Sigmoid colon (tissue), 7 donors: ENCODE measurements at places on chromosomes 4 and X. TPM values are rescaled to one million over a fixed set of nuclear protein-coding genes. Genes with fewer than 3 reads are reported as not detected.
A peak's percentile ranks its signal among the peaks of the same experiment; 100 is the strongest.

The RNF212 gene
- 4.6 TPM for total RNA-seq

The ZFP92 gene
- total RNA-seq: 1.9 TPM

The NPY5R gene
- total RNA-seq: not detected

The FAM184B gene
- not detected for total RNA-seq

- no peaks in the 10 kb centered on the region for H3K27me3 ChIP-seq
- H3K27ac ChIP-seq: no peak overlapping the region
- no peaks in the 10 kb centered on the region for H3K36me3 ChIP-seq
- DNase-seq: no peak
Measured at GRCh38 chrX:45191820-45192409, 8.8 kb downstream of the DIPK2B start.

DNA sequence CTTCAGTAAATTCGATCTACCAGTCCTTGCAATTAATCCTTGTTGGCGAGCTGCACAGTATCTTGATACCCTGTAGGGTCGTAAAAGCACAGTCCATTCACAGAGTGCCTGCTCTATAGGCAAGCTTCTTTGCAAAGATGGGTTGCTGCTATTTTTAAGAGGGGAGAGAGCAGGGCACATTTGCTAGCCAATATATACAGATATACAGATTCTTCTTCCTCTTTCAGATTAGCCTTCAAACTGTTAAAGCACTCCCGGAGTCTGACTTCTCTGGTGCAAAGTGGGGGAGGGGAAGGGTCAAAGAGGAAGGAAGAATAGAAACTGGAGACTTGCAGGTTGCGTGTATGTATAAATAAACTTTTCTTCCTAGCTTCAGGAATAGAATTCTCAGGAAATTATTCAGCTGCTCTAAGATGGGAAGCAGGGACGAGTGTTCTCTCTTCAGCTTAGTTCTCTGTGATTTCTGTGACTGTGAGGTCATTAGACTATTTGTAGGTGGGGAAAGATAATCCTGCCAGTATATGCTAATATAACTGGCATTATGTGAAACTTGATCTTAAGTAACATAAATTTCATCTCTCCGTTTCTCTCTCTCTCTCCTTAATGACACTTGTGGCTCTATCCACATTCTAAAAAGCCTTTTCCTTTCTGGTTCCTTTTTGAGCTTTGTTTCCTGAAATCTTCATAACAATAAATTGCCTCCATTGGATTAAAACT, at the start of gene CYSLTR1:
TSS of gene CYSLTR1 (minus strand) at position 242 of the 717 bp plus-strand sequence. CDS start 53,865 bp downstream, outside the sequence.
- no peaks in the 10 kb centered on the region for H3K4me1 ChIP-seq
- H3K36me3 ChIP-seq: no peaks in the 10 kb centered on the region
- no peak within 1 kb of the TSS for H3K4me3 ChIP-seq
- no peak for DNase-seq

DNA sequence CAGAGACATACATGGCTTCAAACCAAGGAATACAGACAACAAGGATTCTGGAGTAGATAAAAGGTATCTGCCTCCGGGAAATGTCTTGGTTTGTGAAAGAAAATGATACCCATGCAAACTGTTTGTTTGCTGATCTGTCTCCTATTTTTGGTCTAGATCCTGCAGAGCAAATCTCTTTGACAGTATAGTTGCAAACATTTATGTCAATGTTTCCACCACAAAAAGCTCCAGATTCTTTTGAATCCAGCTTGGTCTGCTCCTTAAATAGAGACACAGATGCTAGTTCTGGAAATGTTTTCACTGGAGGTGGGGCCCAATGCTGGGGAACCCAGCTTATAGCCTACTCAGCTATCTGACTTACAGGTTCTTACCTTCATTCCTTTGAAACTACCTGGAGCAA, 119.7 kb downstream of the ATG4A start:
- DNase-seq: no peak
- H3K4me3 ChIP-seq: no peak overlapping the region
- H3K27ac ChIP-seq: no peak overlapping the region
- H3K27me3 ChIP-seq: no peaks in the 10 kb centered on the region
- no peaks in the 10 kb centered on the region for H3K4me1 ChIP-seq

DNA sequence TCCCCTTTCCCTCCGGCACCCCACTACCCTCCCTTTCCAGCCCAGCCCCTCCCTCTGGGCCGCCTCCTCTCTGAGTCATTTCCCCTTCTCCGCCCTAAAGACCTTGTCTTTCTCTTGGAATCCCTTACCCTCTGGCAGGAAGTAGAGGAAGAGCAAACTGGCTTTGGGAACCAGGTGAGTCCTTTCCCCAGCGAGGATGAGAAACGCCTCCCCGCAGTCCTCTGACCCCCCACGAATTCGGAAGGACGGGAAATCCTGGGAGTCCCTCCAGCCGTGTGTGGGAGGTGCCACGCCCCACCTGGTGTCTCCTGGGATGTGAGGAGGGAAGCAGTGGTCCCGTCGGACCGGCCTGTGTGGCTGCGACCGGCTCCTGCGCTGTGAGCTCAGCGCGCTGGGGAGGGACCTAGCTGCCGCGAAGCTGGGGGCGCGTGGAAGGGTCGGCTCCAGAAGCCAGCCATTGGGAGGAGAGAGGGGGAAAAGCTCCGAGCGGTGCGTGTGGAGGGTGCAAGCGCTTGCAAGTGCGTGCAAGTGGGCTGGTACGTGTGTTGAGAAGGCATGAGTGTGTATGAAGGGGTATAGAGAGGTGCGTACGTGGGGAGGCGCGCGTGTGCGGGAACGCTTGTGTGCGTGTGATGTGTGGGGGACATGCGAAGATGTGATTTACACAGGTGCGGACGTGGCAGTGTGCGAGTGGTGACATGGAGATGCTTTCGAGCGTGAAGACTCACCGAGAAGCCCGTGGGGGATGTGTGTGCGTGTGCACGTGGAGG, 46.3 kb downstream of the TEX13B start:
- no peak overlapping the region for H3K4me3 ChIP-seq
- H3K27ac ChIP-seq: no peak overlapping the region
- no peaks in the 10 kb centered on the region for H3K27me3 ChIP-seq
- H3K4me1 ChIP-seq: peaks cover 5% of the 10 kb centered on the region
- no peak for DNase-seq

DNA sequence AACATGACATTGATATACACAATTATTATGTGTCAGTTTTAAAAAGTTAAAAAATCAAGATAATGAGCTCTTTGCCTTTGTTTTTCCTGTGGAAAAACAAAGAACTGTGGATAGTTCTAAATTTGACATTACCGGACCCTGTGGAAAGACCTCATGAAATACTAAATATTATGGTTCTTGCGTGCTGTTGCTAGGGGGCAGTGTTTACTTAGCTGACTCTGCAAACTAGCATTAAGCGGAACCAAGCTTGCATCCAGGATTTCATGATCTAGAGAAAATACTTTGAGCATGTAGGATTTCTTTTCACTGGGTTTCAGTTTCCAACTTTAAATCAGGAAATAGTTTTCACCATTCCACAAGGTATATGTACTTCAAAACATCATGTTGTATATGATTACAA, 33.6 kb downstream of the CLCN4 start:
- no peaks in the 10 kb centered on the region for H3K27me3 ChIP-seq
- no peak overlapping the region for H3K4me3 ChIP-seq
- peak overlapping the region; percentile 23 for H3K27ac ChIP-seq

DNA sequence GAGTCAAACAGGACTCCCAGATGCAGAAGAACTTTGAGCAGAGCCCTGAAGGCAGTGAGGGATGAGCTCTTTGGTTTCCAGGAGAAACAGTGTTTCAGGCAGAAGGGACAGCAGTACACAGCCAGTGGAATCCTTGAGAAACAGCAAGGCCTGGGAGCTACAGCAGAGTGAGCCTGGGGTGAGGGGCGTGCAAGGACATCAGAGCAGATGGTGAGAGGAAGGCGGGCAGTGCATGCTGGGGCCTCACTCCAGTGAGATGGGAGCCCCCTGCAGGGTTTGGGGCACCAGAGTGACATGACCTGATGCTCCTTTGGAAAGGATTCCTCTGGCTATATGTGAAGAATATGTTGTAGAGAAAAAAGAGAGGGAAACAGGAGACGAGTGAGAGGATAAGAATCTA, 98.1 kb upstream of the EGFL6 start:
- H3K27me3 ChIP-seq: no peaks in the 10 kb centered on the region
- no peak overlapping the region for H3K4me3 ChIP-seq
- H3K27ac ChIP-seq: no peak overlapping the region
- H3K4me1 ChIP-seq: peaks cover 5% of the 10 kb centered on the region
- no peak for DNase-seq

- H3K27me3 ChIP-seq: no peaks in the 10 kb centered on the region
- no peak overlapping the region for H3K27ac ChIP-seq
- no peak overlapping the region for H3K4me3 ChIP-seq
- no peaks in the 10 kb centered on the region for H3K36me3 ChIP-seq
- no peaks in the 10 kb centered on the region for H3K4me1 ChIP-seq
Measured at GRCh38 chrX:12434493-12434892, 296.2 kb downstream of the FRMPD4 start.

DNA sequence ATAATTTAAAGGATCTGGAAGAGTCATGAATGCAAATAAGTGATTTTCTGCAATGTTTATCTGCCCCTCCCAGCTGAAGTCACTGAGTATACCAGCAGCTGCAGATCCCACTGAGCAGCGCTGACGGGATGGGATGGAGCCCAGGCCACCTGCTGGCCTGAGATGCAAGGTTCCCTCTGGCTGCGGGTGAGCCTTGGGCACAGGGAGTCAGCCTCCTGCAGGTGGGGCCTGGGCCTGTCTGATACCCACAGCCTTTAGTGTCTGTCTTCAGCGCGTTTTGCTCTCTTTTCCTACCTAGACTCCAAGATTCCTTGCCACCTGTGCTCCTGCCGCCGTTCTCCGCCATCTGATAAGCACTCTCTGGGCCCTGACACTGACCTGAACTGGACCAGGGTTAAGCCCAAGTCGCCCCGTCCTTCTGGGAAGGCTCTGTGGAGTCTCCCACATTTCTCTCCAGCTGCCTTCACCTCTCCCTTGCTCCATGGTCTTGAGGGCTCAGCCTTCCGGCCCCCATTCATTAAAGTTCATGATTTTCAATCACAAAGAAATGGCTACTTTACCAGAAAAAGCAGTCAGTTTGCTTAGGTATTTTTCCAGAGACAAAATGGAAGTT, 223.1 kb upstream of the FAT1 start:
- no peaks in the 10 kb centered on the region for H3K36me3 ChIP-seq
- H3K27me3 ChIP-seq: no peaks in the 10 kb centered on the region
- DNase-seq: no peak
- no peak overlapping the region for H3K4me3 ChIP-seq
- no peaks in the 10 kb centered on the region for H3K4me1 ChIP-seq

GRCh38 chrX:20254712-20255299, 11.9 kb downstream of the RPS6KA3 start:
- no peaks in the 10 kb centered on the region for H3K36me3 ChIP-seq
- H3K4me1 ChIP-seq: peaks cover 12% of the 10 kb centered on the region
- H3K4me3 ChIP-seq: no peak overlapping the region
- no peaks in the 10 kb centered on the region for H3K27me3 ChIP-seq
- no peak for DNase-seq
- no peak overlapping the region for H3K27ac ChIP-seq

DNA sequence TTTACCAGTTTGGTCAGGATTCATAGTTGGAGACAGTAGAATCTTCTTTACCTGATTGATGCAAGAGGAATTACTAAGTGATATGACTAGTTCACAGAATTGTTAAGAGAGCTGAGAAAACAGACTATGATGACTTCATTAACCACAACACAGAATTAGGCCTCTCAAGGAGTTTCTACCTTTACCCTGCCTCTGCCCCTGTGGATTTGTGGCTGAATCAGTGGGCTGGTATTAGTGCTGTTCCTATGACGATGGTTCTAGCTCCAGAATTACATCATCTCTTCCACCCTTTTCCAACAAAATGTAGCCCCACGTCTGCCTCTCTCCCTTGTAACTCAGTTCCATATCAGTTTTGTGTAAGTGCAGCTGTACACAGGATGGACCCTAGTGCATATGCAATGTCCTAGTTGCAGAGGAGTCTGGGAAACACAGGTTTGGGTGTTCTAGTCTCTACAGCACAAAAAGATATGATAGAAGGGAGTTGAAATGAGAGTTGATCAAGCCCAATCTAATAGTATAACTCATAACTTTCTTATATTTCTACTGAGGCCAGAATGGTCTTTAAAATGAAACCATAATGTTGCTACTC, 99.3 kb downstream of the ANXA5 start:
- DNase-seq: no peak
- H3K4me3 ChIP-seq: no peak overlapping the region
- H3K36me3 ChIP-seq: no peaks in the 10 kb centered on the region
- H3K4me1 ChIP-seq: no peaks in the 10 kb centered on the region
- H3K27ac ChIP-seq: no peak overlapping the region

- H3K4me1 ChIP-seq: no peaks in the 10 kb centered on the region
- no peak overlapping the region for H3K4me3 ChIP-seq
- no peak overlapping the region for H3K27ac ChIP-seq
- H3K36me3 ChIP-seq: no peaks in the 10 kb centered on the region
- H3K27me3 ChIP-seq: no peaks in the 10 kb centered on the region
Measured at GRCh38 chr4:142671516-142671915, 174.6 kb downstream of the INPP4B start.

DNA sequence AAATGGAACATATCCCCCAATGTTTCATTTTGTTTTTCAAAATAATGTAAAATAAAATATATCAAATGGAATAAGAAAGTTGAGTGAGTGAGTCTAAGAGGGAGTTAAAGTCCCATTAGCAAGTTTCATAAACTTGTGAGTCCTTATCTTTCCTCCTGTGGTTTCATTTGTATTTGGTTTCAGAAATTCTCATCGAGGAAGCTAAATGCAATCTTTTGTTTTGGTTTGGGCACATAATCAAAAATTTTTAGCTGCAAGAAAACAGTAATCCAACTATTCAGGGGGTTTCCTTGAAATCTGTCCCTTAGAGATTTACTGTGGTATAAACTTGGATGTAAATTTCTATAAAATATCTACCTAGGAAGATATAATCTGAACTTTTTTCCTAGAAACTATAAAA, 124.2 kb downstream of the CAMK2D start:
- no peak for DNase-seq
- H3K27me3 ChIP-seq: no peaks in the 10 kb centered on the region
- peaks cover 47% of the 10 kb centered on the region for H3K4me1 ChIP-seq
- H3K27ac ChIP-seq: no peak overlapping the region
- no peaks in the 10 kb centered on the region for H3K36me3 ChIP-seq
